ENCODE measurements at places on chromosomes 3 and 15. TPM values are rescaled to one million over a fixed set of nuclear protein-coding genes. Genes with fewer than 3 reads are reported as not detected.
A peak's percentile ranks its signal among the peaks of the same experiment; 100 is the strongest.

DNA sequence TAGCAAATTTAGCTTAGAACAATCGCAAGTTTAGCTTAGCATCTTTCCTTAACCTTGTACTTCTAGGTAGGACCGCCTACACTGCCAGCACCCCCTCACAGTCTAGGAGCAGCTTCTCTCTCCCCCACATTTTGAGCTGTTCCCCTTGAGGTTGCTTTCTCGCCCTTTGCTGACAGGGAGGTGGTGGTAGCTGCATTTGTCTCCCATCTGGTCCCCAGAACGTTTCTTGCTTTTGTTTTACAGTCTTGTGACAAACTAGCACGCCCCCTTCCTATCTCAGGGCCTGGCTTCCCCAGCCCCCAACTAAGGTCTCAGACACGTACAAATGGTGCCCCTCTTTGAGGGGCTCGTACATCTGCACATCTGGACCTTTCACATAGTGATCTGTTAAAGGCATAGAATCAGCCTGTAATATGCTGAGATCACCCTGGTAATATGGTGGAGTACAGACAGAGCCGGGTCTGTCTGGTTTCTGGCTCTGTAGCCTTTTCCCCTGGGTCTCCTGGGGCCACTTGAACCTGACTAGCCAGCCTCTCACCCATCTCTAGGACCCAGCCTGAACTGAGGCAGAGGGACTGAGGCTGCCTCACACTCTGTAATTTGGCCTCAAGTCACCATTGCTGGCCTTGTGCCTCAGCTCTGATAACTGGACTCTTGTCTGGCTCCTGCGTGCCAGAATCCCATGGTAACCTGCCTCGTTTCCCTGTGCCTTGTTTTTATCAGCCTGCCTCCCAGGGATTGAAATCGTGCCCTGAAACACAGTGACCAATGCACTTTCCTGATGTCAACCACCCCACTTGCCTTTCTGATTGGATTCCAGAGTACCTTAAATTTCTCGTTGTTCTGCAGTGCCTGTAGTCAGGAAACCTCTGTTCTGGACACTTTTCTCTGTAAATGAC is 27.7 kb downstream of the CRTC3 start:
- no peak for DNase-seq

TCTA gene
- 36.0 TPM for polyA plus RNA-seq

CAND2 gene
- polyA plus RNA-seq = 9.8 TPM

DNA sequence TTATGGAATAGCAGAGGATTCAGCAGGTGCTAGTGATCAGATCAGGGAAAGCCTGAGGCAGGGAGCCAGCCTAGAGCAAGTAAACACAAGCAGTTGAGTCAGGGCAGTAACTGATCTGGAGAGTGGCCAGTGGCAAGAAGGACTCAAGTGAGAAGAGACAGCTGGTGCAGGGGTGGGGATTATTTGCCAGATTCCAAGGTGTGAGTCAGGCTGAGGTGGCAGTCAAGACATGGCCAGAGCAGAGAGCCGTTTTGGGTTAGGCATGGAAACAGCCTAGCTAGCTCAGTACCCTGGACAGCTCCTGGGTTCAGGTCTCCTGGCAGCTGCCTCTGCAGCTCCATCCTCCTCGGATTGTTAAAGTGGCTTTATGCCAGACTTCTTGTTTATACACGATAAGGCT is 281.9 kb upstream of the ONECUT1 start:
- peak; percentile 47 for DNase-seq

- DNase-seq = no peak
These were observed 12.3 kb upstream of the MUC4 start for GRCh38 chr3:195823999-195824398.

TIMP4 gene
- 1.0 TPM for polyA plus RNA-seq

IQCF5 gene
- not detected for polyA plus RNA-seq

DNA sequence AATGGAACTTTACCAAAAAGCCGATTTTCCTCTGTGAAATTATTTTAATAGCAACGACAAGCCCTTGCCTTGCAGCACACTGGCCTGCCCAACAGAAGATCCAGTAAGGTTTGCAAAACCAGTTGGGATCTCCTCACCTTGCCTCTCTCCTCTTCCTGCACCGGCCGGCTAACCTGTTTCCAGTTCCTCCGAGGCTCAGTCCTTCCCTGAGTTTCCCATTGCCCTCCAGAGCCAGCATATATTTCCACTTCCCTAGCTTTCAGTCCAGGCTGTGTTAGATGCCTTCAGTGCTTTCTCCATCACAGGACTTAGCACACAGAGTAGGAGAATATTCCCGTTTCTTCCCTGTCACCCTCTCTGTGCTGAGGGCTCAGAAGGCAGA is 60.3 kb downstream of the NOX5 start:
- DNase-seq = no peak

- DNase-seq = no peak
These were observed 309.1 kb upstream of the TLE3 start for GRCh38 chr15:70406617-70407335.

DNA sequence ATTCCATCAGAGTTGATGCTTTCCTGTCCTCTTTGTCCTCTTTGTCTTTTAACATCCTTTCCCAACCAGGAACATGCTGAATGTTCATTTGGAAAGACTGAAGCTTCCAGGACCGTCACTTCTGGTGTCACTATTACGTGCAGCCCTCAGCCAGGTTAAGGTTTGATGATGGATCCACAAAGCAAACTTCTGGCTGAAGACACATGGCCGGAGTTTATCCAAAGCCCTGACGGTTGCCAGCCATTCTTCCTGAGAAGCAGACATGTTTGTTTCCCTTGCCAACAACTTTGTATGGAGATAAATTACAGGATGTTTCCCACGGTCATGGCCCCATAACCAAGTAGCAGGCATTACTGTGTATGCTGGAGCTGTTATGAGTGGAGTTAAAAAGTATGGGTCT is 236.9 kb downstream of the THSD4 start:
- no peak for DNase-seq

- no peak for DNase-seq
These were observed 3.6 kb downstream of the OTOL1 start for GRCh38 chr3:161500068-161500796.

TRANK1 gene
- polyA plus RNA-seq = 5.4 TPM

DNA sequence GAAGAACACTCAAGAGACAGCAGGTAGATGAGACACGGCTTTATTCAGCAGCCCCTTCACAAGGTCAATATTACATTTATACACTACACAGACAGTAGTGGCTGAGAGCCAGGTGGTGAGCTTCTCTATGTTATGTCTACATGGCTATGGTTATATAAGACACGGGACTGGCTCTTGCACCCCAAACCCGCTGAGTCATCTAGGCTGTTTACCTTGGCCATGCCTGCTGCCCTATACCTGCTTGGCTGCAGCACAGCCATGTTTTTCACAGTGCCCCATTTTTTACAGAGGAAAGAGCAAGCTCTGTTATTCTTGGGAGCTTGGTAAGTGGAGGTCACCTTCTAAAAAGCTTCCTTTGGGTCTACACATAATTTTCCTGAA is 231.6 kb downstream of the IGSF11 start:
- no peak for DNase-seq

ZNF501 gene
- polyA plus RNA-seq = 9.6 TPM

ECE2 gene
- not detected for polyA plus RNA-seq

DNA sequence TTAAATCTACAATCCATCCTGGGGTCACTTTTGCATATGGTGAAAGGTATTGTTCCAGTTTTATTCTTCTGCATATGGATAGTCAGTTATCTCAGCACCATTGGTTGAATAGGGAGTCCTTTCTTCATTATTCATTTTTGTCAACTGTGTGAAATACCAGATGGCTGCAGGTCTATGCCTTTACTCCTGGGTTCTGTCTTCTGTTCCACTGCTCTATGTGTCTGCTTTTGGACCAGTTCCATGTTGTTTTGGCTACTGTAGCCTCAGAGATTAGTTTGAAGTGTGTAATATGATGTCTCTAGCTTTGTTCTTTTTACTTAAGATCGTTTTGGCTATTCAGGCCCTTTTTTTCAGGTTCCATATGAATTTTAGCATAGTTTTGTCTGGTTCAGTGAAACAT is 795.8 kb downstream of the OTOL1 start:
- no peak for DNase-seq

- no peak for DNase-seq
These were observed 34.4 kb downstream of the RAF1 start for GRCh38 chr3:12629560-12629959.
